ENCODE measurements at places on chromosomes 7 and 10.

- no peak for DNase-seq
Measured at GRCh38 chr7:120680985-120681384, 177.0 kb downstream of the TSPAN12 start.

GRCh38 chr7:158124671-158125079 lies 462.9 kb downstream of the PTPRN2 start:
- DNase-seq, result no peak

GRCh38 chr7:135597926-135598305 lies 40.2 kb downstream of the NUP205 start:
- DNase-seq, result no peak

DNA sequence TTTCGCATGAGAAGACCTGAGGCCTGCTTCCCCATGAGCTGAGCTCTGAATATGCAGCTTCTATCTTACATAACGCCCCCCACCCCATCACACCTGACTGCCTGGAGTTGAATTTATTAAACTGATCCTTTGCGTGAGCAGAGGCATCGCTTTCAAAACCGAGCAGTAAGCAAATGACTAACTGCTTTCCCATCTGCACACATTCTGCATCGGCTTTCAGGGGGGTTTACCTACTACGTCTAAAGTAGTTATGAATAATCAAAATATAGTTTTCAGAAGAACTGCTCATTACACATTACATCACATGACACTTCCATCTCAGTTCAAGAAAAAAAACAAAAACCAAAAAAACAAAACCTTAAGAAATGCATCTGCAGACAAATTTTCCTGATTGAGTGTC lies 54.7 kb upstream of the EGR2 start:
- no peak for DNase-seq

- DNase-seq, result no peak
Measured at GRCh38 chr10:70426823-70427222, 14.7 kb downstream of the NODAL start.

DNA sequence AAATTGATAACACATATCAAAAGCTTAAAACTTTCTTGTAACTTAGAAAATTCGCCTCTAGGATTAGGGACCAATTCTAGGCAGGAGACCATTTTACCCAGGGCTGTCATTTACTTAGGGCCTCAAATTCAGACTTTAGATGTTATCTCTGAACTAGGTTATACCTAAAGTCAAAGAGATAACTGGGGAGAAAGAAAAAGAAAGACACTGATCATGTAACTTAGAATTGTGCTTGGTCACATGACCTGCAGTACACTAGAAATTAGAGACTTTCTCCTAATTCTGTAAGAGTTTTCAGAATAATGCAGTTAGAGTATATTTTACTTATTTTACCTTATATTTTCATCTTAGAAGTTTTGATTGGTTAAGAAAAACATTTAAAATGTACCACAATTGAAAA lies 16.7 kb downstream of the ASB4 start:
- DNase-seq, result no peak

DNA sequence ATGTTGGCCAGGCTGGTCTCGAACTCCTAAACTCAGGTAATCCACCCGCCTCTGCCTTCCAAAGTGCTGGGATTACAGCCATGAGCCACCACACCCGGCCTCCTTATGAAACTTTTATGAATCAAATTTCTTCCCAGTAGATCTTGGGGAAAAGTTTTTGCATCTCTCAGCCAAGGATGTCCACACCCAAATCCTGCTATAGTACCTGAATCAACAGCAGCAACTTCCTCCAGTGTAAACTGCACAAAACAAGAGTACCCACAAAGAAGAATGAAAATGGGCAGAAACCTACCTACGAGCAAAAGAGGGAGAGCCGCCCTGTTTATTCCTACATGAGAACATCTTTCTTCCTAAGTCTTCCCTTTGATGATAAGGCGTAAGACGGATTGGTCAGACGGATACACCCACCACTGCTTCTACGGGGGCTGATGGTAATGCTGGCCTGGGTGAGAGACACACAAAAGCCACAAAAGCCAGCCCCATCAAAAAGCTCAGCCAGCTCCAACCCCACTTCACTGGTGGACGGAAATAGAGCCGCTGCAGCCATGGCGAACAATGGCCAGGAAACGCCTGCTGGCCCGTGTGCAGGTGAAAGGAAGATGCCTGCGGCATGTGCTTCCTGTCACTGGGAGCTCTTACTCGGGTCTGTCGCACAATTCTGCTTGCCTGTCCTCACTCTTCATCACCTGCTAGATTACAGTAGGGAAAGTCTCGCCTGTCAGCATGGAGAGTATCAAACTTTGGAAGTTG lies 10.4 kb downstream of the JCAD start:
- no peak for DNase-seq

DNA sequence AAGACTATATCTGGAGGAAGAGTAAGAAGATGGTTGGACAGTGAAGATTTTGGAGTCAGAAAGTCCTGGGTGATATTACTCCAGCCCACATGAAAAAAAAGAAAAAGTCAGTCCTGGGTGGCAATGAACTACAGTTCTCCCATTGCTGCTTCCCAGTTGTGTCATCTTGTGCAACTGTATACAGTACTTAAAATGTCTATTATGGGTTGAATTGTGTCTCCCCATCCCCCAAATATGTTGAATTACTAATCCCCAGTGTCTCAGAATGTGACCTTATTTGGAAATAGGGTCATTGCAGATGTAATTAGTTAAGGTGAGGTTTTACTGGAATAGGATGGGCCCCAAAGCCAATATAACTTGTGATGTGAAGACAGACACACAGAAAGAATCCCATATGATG lies 15.6 kb downstream of the SEC23IP start:
- no peak for DNase-seq

GRCh38 chr10:60189861-60190475 lies 199.7 kb downstream of the ANK3 start:
- no peak for DNase-seq

DNA sequence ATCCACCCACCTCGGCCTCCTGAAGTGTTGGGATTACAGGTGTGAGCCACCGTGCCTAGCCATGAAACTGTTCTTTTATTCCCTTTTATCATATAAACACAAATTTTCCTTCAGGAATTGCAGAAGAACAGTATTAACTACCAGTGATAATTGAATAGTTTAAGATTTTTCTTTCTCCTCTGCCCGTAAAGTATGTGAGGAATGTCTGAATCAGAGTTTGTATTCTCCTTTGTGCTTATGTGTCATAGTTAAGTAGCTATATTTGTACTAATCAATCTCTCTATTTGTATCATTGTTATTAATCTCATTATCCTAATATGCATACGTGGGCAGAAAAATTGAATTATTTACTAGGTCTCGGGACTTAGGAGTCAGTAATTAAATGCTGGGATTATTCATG lies 83.6 kb downstream of the ZNF277 start:
- no peak for DNase-seq

- no peak for DNase-seq
Measured at GRCh38 chr10:69956741-69957230, 95.9 kb upstream of the MACROH2A2 start.

DNA sequence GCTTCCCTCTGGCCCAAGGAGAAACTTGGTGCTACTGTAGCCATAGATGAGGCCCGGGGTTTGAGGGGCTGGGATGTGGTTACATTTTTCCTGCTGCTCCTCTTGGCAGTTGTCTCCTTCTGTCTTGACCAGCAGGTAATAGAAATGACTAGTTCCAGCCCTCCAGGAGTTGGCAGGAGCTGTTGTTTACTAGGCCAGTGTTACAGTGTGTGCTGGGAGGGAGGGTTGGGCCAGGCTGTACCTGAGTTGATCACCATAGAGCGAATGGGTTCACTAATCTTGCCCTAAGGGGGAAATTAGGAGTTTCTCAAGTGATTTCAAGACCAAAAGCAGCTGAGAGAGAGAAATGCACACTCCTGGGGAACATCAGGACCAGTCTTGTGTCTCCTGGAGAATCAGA lies 34.9 kb downstream of the PAX2 start:
- no peak for DNase-seq

GRCh38 chr7:158953912-158954311 lies 97.6 kb downstream of the DYNC2I1 start:
- DNase-seq, result no peak

DNA sequence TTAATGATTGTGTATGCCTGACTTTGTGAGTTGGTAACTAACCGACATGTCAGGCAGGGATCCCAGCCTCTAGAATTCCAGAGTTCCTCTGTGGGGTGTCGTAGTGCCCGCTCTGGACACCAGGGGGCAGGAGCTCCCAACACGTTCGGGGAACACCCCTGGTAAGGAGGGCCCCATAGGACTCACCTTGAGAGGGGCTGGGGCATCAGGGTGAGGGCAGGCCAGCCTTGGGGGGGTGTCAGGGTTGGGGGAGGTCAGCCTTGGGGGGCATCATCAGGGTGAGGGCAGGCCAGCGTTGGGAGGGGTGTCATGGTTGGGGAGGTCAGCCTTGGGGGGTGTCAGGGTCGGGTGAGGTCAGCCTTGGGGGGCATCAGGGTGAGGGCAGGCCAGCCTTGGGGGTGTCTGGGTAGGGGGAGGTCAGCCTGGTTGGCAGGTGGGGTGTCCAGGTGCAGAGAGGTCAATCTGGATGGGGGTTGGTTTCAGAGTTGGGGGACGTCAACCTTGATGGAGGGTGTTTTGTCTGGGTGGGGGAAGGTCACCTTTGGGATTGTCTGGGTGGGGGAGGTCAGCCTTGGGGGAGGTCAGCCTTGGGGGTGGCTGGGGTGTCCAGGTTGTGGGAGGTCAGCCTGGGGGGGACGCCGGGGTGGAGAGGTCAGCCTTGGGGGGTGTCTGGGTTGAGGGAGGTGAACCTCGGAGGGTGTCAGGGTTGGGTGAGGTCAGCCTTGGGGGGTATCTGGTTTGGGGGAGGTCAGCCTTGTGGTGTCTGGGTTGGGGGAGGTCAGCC lies 45.6 kb upstream of the SUN1 start:
- DNase-seq, result peak; percentile 71

DNA sequence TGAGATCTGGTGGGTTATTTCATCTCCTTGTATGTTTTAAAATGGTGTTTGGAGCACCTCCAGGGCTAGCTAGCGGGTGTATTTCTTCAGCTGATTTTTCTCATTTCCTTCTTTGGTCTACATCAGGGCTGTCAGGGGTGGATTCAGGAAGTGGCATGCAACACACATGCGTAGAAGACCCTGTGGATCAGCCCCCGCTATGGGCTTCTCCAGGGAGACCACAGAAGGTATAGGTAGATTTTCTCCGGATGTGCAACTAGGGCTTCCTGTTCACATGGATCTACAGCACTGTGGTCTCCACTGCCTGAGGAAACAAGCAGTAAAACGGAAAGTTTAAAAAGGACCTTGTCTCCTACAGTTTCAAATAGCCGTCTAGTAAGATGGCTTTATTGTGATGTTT lies 10.4 kb downstream of the NUB1 start:
- DNase-seq, result peak; percentile 78

GRCh38 chr10:32905466-32905865 lies 52.6 kb downstream of the ITGB1 start:
- no peak for DNase-seq

DNA sequence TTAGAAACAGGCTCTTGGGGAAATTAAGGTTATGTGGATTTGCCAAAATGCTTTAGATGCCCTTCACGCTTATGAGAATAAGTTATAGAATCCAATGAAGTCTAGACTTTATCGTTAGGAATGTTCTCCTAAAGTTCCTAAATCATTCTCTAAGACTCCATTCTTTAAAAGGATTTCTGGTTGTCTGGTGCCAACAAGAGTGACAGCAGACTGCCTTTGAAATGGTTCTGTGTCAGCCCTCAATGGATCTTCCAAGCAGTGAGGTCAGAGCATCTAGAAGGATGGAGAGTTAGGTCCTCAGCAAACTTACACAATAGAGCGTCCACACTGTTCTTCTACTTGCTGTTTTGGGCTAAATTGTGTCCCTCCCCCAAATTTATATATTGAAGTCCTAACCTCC lies 473.3 kb downstream of the GATA3 start:
- DNase-seq, result no peak

- DNase-seq, result no peak
Measured at GRCh38 chr10:79431891-79432831, 13.3 kb downstream of the ZCCHC24 start.

- no peak for DNase-seq
Measured at GRCh38 chr10:95480102-95480900, 80.9 kb downstream of the SORBS1 start.

DNA sequence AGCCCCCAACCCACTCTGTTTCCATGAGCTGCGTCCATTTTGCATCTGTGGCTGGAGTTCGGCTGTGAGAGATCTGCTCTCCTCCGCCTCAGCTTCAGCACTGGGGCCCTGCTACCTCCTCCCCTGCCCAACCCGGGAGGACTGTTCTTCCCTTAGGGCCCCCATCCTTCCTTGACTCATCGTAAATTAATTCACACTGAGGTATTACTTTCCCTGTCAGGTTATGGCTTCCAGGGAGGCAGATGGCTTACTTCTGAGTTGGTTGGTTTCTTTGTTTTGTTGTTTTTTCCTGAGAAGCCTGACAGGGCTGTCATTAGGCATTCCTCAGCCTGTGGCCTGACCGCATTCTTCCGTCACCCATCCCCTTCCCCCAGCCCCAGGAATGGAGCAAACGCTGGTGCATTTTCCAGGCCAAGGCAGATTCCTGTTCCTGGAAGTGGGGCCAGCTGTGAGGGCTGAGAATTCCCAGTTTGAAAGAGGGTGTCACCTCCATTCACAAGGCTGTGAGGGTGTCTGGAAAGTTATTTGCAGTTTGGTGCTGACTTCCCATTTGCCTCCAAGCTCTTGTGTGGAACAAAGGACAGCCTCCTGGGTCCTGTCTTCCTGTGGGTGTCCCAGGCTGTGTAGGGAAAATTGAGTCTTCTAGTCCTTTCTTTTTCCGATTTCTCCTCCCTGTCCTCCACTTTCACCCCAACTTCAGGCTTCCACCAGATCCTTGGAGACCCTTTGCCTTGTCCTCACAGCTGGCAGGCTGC lies 11.7 kb downstream of the CPA5 start:
- DNase-seq, result no peak
